ACHN (cell line): ENCODE measurements at places on chromosomes 6 and 20.

DNA sequence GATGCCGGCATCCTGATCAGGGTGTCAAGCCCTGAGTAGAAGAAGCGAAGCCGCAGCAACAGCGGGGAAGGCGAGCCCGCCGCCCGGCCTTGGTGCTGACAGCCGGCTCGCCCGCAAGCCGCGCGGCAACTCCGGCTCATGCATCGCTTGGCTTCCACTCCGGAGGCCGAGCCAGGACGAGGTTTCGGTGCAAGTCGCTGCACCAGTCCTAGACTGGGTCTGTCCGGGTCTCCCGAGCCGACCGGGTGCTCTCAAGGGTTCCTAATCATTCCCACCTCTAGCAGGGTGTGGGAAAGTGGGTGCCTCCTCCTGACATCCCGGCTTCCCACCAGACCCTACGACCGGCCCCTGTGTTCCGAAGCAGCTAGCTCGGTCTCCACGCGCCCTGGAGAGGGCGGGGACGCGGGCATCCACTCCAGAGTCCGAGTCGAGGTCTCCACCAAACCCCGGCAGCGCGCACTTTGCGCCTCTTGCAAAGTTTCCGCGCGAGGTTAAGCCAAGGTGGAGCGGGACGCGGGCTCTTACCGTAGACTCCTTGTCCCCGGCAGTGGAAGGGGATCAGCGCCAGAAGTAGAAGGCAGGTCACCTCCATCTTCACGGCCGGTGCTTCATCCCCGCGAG is 1.4 kb downstream of the MDGA1 start:
- peak; percentile 15 for DNase-seq

- no peak for DNase-seq
These were observed 213.9 kb upstream of the PRDM1 start for GRCh38 chr6:105872249-105872648.

GRCh38 chr6:127221201-127221600 is 45.5 kb upstream of the RNF146 start:
- no peak for DNase-seq

GRCh38 chr6:100774681-100775080 is 106.4 kb downstream of the ASCC3 start:
- DNase-seq, result no peak

- no peak for DNase-seq
These were observed 95.7 kb downstream of the SLC23A2 start for GRCh38 chr20:4905613-4906012.

DNA sequence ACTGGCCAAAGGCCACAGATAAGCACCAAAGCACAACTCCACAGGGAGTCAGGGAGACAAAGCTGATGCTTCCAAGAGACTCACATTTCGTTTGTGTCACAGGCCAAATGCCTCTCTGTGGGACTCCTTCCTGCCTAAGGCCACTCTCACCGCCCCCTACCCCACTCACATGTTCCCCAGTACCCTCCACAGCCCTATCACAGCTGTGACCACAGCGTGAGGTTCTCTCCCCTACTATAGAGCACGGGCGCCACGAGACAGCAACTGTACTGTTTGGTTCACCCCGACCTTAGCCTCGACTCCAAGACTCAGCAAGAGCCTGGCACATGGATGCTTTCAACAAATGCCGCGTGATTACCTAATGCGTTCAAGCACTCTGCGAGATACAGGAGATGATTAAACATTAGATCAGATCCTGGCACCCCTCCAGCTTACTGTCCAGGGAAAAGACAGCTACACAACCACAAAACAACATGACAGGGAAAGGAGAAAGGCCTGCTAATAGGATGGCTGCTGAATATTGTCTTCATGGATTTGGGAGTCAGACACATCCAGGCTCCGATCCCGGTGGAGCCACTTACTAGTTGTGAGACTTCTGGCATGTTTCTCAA is 105.5 kb downstream of the AGPAT4 start:
- DNase-seq, result peak; percentile 91

DNA sequence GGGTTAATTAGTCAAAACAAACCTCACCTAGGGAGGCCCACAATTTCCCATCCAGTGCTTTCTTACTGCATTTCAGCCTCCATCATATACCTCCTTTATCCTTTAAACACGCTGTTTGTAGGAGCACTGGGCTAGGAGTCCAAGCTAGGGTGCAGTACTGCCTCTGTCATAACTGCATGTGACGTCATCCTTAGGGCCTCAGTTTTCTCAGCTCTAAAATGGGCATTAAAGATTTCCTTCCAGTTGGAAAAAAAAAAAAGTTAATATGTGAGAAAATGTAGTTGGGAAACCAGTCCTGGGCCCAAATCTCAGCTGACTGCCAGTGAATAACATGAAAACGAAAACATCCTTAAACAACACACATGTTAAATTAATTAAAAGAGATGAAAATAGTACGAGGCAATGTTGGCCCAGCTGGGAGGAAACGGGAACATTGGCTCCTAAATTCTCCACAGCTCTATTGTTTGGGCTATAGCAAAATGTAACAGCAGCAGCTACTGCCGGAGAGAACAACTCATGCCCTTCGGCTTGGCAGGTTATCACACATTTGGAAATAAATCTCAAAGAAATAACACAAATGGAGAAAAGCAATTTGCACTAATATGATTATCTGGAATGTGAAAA is 79.9 kb upstream of the CCDC167 start:
- DNase-seq, result no peak

DNA sequence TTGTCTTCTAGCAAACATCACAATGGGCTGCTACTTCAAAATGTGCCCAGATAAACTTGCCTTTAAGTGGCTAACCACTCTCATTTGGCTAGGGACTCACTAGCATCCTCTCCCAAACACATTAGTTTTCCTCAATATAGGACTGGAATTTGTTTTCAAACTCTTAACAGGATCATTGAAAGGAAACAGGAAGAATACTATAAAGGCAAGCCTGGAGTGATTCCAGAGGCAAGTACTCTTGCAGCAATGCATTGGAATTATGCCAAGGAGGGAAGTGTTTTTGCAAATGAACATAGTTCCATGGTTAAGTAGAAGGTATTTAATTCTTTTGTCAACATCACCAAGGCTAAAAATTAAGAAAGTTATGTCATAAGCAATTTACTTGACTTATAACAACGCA is 12.2 kb downstream of the EPHA7 start:
- no peak for DNase-seq

DNA sequence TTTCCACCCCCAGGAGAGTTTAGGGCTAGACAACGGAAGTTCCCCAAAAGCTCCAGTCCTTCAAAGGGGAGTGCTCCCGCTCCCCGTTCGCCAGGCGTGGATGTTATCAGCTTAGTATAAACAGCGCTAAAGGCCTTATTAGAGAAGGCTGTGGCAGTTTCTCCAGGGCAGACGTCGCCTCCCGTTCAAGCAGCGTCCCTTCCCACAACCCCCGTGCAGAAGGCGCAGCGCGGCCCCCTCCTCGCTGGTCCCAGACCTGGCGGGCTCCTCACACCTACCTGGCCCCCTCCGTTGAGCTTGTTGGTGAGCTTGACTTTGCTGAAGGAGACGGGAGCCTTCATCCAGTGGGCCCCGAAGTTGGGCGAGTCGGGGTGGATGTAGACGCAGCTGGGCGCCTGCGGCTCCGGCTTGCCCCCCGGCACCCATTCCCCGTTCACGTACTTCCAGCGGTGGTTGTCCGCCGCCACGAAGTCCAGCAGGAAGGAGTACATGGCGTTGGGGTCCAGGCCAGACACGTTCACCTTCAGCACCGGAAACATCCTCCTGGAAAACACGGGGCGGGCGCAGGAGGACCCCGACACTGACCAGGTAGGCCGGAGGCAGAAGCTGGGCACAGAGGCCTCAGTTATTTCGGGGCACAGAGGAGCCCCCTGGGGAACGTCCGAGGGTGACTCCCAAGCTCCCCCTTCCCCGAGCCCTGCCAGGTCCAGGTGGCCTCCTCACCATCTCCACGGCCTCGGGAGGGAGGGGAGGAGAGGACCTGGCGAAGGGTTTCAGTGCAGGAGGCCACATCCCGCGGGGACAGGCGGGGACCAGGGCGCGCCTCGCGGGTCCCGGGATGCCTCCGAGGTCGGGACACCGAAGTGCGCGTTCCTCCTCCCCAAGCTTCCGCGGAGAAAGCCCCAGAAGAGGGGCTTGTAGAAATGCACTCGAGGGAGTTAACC is 1.1 kb downstream of the TBXT start:
- no peak for DNase-seq
